Activated naive CD4-positive, alpha-beta T cell (primary cell): ENCODE measurements at places on chromosomes 6 and 20.

DNA sequence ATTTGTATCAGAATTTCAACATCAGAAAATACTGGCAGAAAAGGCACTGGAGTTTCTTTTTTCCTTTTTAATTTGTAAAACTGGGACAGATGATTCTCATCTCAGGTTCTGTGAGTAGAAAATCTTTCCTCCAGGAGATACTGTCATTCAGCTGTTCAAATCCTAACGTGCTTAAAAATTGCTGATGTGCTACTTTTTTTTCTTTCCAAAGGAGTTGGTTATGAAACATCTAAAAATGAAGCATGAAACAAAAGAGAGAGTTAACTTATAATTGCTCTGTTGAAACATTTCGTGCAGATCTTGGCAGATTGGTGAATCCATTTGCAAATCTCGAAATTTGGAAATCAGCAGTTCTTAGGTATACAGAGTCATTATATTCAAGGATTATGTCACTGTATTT, 622.6 kb downstream of the RNF144B start:
- no peak for DNase-seq

DNA sequence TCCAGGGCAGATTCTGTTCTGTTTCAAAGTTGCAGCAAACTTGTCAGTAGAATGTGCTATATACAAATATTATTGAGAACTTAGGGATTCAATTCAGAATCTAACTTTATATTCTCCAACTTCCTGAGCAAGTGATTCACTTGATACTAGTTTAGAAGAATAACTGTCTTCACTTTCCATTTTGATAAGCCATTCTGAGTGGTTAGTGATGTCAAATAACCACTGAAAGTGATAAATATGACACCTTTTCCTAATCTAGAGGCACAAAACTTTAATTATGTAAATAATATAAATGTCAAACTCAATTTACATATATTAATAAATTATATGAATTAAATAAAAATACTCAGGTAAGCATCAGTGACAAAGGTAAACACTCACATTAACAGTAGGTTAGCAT, 20.5 kb upstream of the SIM1 start:
- DNase-seq, result no peak

DNA sequence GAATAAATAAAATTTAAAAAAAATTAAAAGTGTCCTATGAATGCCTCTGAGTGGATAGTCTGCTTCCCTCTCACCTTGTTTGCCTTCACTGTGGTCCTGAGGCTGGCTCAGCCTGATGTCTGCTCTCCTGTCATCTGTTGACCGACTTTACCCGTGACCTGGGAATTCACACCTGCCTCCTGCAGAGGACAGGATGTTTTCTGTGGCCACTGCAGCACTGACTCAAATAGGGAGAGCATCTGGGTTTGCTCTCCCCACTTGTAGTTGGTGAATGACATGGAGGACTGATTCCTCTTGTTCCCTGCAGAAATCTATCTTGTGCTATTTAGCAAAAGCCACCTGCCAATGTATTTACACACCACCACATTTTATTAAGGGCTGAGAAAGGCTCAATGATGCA, 52.4 kb upstream of the ERVFRD-1 start:
- DNase-seq, result no peak

- no peak for DNase-seq
Measured at GRCh38 chr6:66184091-66184490, 477.1 kb upstream of the EYS start.

DNA sequence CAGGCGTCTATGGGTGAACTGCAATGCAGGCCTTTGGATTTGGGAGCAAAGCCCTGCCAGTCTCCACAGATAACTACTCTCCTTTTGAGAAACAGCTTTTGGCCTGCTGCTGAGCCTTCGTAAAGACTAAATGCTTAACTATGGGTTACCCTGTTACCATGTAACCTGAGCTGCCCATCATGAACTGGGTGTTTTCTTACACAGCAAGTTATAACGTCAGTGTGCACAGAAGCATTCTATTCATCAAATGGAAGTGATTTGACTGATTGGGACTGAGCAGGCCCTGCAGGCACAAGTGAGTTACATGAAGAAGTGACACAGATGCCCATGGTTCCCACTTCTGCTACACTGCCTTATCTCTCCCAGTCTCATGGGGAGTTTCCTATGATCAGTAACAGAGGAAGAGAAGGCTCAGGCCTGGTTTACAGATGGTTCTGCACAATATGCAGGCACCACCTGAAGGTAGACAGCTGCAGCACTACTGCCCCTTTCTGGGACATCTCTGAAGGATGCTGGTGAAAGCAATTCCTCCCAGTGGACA, 319.1 kb downstream of the CD83 start:
- no peak for DNase-seq

GRCh38 chr6:5457041-5457440, 195.7 kb downstream of the FARS2 start:
- DNase-seq, result no peak

DNA sequence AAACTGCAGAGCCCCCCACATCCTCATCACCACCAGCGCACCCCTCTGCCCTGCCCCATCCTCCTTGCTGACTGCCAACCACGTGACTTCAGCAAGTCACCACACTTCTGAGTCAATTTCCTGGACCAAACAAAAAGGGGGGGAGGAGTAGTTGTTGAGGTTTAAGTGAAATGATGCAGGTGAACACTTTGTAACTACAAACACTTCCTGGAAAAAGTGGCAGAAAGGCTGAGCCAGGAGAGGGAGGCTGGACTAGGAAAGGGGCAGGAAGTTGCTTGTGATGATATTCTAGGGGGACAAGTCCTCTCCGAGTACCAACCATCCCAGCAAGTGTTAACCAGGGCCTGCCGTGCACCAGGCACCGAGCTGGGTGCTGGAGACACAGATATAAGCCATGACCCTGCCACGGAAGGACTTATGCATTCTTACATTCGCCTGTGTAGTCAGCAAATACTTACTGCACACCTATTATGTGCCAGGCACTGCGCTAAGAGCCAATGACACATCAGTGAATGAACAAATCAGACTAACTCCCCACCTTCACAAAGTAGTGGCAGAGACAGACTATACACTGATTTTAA, 67.3 kb downstream of the PREX1 start:
- DNase-seq, result no peak

GRCh38 chr6:130900913-130901312, 73.7 kb downstream of the SMLR1 start:
- DNase-seq, result no peak

GRCh38 chr6:92460133-92460532, 959.2 kb downstream of the EPHA7 start:
- no peak for DNase-seq

DNA sequence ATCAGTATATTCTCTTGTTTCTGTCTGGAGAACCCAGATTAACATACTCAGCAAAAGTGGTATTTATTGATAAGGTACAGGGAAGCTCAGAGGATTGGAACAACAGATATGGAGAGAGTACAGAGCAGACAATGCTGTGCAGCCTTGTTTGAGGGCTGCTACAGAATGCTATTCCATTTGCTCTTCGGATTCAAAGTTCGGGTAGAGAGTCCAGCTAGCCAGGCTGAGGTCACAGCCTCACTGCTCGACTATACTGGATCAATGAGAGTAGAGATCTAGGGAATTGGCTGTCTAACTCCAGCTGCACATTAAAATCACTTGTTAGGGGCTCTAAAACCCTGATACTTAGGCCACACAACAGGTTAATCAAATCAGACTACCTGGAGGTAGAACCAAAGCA, 200.1 kb upstream of the BTBD3 start:
- DNase-seq, result no peak

DNA sequence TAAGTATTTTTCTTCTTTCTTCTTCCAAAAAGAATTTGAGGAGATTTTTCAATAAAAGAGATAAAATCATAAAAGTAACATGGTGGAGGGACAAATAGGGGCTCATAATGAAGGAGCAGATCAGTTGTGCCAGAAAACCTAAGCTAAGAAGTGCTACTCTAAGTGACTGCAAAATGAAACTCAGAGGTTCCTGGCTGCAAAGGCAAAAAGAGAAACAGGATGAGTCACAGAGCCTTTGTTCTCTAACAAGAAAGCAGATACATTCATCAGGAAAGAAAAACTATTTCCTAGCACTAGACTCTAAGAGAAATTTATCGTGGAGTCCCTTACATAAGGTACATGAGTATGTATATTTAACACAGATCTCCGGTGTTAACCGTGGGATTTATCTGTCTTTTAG, 49.8 kb downstream of the TSHZ2 start:
- DNase-seq, result no peak

- no peak for DNase-seq
Measured at GRCh38 chr6:4402477-4402976, 267.2 kb upstream of the ECI2 start.

DNA sequence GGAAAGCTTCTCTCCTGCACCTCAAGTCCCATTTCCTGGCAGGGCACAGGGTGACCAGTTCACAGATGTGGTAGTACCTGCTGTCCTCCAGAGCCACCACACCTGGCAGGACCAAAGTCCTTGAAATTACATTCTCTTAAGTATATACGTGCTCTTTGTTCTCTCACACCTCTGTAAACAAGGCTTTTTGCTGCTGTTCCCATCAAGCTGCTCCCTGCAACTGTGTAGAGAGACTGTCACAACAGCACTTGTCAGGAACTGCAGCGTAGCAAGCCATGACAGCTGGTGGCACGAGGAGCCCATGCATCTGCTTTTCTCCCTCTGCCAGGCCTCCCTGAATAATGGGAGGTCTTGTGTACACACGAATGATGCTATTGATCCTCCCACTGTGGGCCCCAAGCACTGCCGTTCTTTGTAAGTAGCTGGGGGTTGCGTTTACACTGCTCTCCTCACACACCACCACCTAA, 431.8 kb downstream of the CD83 start:
- DNase-seq, result no peak

DNA sequence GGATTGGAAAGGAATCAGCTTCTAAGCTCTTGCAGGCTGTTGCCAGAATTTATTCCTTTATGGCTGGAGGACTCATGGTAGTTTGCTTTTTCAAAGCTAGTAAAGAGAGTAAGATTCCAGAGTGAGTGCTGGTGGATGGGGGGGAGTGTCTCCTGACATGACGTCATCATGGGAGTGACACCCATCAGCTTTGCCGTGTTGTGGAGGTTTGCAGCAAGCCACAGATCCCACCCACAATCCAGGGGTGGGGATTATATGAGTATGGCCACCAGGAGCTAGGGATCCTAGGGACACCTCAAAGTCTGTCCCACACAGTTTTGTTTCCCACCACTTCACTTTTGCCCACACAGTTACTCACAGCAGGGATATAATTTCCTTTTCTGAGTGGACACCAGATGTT, 28.7 kb upstream of the PMEPA1 start:
- no peak for DNase-seq

DNA sequence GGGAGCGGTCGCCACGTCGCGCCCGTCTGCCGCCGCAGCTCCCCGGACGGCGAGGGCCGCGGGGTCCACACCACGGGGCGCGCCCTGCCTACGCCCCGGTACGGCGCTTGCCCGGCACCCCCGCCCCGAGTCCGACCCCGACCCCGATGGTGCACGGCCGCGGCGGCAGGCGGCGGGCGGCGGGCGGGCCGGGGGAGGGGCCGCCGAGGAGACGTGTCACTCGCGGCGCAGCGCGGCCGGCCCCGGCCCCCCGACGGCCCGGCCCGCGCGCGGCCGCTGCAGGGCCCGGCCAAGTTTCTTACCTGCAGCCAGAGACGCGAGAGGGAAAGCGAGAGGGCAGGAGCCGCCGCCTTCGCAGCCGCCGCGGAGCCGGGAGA, 328 bp downstream of the RRBP1 start:
- DNase-seq, result no peak

DNA sequence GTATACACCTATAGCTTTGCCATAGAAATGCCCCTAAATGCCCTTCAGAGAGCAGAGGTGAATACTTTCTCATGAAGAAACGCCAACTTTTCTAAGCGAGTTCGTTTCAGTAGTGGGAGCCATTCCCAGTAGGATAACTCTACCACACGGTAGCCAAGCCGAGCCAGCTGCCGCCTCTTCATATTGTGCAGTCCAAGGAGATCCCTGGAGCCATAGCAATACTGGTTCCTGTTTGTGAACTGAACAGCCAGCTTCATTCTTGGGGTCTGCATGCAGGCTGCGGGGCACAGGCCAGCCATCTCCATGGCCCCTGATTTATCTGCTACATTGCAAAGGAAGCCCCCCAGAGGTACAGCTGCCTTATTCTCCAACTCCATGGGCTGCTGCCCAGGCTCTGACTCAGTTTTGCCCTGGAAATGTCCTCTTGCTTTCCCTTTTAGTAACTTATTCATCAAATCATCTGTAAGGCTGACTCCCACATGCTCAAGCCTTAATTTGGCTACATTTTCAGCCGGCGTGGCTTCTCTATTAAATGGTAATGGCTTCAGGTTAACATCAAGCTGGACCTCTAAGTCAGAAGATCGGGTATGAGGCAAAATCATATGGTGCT, 12.8 kb downstream of the FASTKD5 start:
- DNase-seq, result no peak

GRCh38 chr6:169650959-169651292, 50.9 kb downstream of the WDR27 start:
- no peak for DNase-seq

- DNase-seq, result no peak
Measured at GRCh38 chr6:144655376-144655775, 370.2 kb downstream of the UTRN start.

- DNase-seq, result no peak
Measured at GRCh38 chr6:38632490-38632889, 7.2 kb downstream of the BTBD9 start.

DNA sequence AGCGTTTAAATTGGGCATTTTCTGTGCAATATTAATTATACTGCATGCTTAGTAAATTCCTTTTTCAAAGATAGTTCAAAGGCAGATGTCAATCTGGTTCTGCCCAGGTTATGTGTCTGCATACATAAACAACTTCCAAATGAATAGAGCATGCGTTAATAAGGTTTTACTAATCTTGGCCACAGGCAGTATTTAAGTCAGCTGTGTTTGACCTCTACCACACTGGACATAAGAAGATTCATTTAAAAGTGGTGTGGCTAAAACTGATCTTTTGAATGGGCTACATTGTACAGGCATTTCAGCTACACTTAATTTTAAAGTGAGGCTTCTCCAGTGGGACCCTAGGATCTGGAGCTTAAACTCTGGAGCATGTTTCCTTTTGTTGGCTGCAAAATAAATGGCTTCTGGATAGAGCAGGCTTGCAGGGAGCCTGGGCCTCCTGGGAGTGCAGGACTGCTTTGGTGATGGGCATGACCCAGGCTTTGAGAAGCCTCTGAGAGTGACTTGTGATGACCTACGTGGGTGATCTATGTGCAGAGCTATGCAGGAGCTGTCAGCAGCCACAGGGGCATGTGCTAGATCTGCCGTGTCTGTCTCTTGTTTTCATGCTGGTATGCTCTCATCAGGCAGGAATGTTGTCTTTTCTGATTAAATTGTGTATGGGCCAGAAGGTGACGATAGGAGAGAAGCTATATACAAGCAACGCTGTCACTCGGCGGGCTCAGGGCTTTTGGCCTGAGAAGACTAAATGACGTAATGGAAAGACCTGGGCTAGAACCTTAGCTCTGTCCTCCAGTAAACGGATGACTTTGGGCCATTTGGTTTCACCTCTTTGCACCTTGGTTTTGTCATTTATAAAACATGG, 331.2 kb downstream of the QKI start:
- DNase-seq, result no peak

GRCh38 chr6:149887343-149887742, 10.6 kb downstream of the RAET1E start:
- no peak for DNase-seq
